ENCODE measurements at places on chromosomes 7 and 10.

DNA sequence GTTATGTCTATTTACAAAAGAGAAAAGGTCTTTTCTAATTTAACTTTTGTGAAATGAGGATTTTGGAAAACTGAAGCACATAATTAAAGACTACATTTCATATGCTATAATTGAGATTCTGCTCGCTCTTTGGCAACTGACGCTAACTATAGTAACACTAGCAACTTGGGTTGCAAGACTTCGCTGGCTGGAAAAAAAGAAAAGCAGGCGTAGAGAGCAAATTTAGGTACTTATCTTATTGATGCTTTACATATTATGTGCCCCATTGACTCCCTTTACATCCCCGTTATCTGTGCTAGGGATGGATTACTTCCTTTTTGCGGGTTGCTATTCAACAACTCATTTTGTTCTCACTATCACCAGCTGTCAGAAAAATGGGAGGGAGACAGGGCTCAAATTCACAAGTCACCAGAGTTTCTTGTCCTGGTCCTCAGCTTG, 10.5 kb downstream of the SEMA3C start:
- DNase-seq, result no peak

DNA sequence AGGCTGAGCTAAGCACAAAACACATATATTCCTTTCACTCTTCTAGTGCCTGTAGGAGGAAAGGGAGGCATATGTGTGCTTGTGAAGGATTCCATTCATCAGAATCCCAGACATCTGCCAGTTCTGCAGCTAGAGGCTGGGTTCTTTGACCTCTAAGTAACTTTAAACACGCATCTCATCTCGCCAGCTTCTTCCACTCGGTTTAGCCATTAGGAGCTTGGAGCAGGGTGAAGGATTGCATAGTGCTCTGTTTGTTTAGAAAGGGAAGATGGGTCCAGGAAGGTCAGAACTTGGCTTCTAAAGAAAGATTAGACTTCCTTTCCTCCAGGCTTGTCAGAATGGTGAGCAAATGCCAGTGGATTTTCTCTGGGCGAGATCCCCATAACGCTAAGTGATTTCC, 43.6 kb downstream of the HK1 start:
- DNase-seq, result no peak

DNA sequence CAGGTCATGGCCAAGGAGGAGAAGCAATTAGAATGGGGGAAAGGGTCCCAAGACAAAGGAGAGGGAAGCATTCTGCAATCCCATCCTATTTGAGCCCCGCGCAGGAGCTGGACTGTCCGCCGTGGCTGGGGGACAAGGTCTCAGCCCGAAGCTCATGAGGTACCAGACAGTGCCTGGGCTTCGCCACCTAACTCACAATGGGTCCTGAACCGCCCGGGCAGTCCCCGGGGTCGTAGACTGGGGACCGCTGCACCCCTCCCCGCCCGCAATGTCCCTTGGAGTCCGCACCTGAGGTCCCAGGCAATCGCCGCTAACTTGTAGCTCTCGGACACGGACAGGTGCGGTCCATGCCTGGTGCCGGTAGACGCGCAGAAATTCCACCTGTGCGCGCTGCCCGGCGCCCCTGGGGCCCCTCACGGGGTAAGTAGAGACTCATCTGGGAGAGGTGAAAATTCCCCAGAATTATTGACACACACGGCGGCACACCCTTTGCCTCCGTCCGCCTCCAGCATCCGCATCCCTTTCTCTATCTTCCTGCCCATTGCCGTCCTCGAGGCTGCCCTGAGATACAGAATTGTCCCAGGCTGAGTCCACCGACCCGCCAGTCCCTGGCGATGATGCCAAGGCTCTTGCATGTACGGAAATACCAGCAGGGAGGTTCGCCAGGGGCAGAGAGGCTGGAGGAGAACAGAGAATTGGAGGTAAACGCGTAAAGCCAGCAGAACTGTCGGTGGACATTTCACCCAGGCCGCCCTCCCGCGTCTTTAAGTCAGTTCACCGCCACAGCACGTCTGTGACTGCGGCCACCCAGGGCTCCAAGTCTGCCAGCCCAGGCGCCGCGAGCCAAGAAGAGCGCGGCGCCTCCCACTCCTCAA, 1.8 kb downstream of the CHRM2 start:
- DNase-seq, result no peak

- no peak for DNase-seq
Observed at GRCh38 chr10:26861205-26861998, 644 bp upstream of the ABI1 start.

DNA sequence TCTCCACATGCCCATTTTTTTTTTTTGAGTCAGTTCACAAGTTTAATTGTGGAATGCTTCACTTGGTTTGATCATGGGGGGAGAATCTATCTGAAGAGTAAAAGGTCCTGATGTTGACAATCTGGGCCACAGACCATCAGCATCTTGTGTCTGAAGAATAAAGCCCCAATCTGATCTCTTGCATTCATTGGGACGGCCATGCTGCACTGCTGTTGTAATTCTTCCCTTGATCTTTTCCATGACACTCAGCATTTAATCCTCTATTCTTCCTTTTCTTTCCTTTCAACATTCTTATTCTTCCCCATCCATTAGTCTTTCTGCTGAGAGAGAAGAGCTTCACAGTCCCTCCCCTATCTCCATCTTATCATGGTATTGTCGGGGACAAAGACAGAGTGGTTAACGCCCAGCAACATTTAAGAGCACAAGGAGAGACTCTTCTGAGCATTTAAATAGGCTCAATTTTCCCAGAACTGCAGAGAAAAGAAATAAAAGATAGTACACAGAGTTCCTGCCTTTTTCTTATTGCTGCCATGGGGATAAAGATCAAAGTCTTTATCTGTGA, 1157.3 kb downstream of the SORCS3 start:
- no peak for DNase-seq
